HCEC 1CT (cell line): ENCODE measurements at places on chromosomes 5 and 9.

DNA sequence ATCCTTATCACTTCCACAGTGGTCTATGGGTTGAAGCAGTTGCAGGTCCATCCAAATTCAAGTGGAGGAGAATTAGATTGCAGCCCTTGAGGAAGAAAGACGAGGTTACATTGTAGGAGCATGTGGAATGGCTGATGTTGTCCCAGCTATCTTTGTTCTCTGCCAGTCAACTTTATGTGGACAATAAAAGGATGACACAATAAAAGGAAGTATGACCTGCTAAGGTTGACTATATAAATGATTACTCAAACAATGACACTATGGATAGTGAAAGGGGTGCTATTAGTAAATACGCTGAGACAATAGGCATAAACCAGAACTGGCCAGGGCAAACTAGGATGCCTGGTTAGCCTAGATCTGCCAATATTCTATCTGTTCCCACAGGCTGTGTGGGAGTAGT lies 12.8 kb upstream of the ZNF618 start:
- DNase-seq, result no peak

DNA sequence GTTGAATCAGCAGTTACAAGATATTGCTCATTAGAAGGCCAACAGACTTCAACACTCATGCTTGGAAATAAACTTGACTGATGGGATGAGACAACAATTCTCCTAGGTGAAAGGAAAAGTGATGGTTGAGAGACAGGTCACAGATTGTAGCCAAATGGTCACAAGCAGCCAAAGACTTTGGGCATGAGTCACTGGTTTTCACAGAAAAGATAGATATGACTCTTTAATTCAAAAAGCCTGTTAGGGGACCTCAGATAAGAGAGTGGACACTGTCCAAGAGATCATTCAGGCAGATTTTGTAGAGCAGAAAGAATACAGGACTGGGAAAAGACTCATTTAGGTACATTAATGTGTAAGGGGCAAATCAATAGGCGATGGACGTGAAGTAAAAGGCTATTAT lies 982.5 kb downstream of the MAT2B start:
- DNase-seq, result no peak

DNA sequence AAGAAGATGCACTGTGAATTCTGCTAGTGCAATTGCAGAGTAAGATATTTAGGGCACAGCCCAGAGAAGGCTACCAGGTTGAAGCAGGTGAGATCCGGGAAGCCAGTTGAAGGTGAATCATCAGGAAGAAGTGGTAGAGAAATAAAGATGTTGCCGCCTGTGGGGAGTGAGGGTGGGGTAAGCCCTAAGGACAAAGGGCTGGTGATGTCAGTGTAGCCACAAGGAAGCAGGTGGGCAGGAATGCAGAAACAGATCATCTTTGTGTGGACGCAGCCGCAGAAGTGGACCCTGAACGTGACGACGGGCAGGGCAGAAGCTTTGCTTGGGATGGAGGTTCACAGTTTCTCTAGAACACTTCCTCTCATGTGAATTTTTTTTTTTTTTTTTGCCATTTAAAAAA lies 164.2 kb downstream of the ACTL7B start:
- no peak for DNase-seq

- DNase-seq, result no peak
These were observed 11.2 kb downstream of the RICTOR start for GRCh38 chr5:39063037-39063436.

GRCh38 chr9:111961575-111961974 lies 65.0 kb downstream of the UGCG start:
- no peak for DNase-seq

GRCh38 chr5:138724470-138725146 lies 28.6 kb upstream of the CTNNA1 start:
- DNase-seq, result no peak

GRCh38 chr9:85577353-85577952 lies 164.3 kb downstream of the AGTPBP1 start:
- no peak for DNase-seq

GRCh38 chr9:135610290-135611141 lies 28.8 kb downstream of the GLT6D1 start:
- no peak for DNase-seq

GRCh38 chr9:131620764-131621520 lies 75.6 kb downstream of the PRRT1B start:
- DNase-seq, result no peak

GRCh38 chr9:115058175-115058574 lies 59.8 kb downstream of the TNC start:
- DNase-seq, result no peak

- DNase-seq, result no peak
These were observed 12.0 kb downstream of the IRX2 start for GRCh38 chr5:2739360-2740050.

DNA sequence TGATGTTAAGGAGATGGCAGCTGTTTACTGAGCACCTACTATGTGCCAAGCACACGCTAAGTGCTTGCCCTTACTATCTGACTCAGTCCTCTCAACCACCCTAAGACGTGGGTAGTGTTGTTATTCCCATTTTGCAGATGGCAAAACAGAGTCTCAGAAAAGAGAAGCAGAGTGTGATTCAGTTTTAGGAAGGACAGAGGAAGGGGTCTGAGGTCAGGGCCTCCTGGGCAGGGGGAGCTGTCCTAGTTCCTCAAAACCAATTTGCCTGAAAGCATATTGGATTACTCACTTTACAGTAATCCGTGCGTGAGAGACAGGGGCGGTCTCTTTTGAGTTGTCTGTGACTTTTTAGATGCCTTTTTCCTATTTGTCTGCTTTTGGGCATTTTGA lies 23.2 kb downstream of the DNM1 start:
- no peak for DNase-seq

GRCh38 chr5:8059337-8059736 lies 190.4 kb downstream of the MTRR start:
- DNase-seq, result no peak

GRCh38 chr5:10355071-10355889 lies 1.8 kb downstream of the MARCHF6 start:
- DNase-seq, result peak; percentile 32
